ENCODE measurements at places on chromosomes 6 and 20.

DNA sequence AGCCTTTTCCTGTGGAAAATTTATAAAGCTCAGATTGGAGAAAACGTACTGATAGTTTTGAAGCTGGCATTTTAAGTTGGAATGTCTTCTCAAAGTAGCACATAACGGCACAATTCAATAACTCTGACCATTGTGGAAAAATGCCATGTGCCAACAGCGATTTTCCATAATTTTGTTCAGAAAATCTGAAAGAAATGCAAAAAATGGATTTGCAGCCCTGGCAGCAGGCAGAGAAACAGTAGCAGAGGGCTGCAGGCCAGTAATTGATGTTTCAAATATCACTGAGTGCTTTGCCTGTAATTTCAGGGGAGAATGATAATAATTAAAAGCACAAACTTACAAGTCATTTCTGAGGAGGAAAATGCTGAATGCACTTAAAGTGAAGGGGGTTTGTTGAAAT lies 507.4 kb downstream of the MAFB start:
- DNase-seq = no peak

GRCh38 chr20:1934721-1935573 lies 39.7 kb downstream of the SIRPA start:
- DNase-seq = no peak

DNA sequence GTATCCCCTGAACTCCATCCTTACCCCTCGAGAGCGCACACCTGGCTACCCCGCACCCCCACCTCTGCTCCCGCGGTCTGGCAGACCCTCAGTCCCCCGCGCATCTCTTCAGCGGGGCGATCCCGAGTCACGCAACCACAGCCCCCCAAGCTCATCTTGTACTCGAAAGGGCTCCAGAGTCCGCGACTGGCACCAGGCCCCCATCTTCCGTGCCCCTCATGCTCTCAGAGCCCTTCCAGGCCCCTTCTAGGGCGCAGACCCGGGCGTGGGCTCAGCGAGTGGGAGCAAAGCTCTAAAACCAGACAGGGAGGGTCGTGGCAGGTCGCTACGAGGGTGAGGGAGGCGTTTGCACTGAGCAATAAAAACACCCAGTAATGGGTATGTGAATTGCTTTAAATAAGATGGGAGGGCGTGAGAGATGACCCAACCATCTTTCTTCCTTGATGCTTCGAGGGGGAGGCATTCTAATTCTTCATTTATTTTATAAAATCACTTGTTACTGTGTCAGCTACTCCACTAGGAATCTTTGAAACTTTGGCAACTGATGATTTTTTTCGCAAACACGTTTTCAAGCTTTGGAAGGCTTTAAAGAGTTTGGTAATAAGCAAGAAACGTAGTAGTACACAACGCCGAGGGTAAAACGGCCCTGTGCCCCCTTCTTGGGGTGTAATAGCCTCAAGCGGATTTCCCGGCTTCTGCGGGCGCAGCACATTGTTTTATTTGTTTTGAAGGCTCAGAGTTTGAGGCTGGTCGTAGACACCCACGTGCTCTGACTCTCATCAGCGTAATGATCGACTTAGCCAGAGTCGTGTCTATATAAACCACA lies 42.6 kb upstream of the SUPT3H start:
- DNase-seq = peak; percentile 65

DNA sequence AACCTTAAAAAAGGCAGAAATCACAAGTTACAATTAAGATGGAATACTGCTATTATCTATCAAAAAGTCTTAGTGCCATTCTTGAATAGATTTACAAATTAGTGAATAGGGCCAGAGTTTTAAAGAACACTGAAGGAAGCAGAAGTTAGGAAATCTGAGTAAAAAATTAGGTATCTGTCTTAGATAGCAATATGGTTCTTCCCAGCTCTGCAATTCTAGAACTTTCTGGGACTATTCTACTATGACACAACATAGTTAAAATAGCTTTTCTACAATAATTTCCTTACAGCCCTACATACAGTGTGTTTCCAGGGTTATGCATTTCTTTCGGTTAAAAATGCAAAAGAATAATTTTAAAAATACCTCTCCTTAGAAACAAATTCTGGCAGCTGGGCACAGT lies 18.2 kb downstream of the IFNGR1 start:
- DNase-seq = no peak

DNA sequence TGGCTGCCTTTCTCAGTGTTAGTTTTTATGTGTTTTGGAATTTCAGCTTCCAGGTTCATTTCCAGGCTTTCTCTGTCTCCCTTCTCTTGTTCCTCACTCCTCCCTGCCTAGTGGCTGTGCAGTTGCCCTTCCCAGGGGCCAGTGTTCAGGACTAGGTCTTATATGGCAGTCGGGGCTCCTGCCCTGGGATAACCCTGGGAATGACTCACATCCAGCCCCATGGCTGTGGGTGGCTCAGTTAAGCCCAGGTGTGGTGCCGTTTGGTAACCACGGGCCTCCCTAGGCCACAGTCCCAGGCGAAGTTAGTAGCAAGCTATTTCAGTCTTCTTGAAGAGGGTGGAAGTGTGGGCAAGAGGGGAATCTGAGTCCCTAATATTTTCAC lies 57.4 kb upstream of the DDR1 start:
- DNase-seq = no peak

DNA sequence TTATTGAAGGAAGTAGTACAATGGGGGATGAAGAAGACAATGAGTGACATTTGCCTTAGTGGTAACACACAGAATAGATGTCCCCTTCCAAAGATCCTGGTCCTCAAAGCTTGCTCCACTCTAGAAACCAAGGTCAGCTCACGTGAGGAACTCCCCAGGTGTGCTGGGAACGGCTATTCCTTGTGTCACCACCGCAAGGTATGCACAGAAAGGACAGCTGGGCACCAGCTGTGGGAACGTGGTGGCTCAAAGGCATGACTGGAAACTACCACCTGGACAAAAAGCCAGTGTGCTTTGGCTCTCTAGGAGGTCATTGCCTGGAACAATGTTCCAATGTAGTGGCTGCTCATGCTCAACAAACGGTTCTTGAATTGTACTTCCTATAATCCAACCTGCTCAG lies 94.0 kb downstream of the SLC22A3 start:
- no peak for DNase-seq

DNA sequence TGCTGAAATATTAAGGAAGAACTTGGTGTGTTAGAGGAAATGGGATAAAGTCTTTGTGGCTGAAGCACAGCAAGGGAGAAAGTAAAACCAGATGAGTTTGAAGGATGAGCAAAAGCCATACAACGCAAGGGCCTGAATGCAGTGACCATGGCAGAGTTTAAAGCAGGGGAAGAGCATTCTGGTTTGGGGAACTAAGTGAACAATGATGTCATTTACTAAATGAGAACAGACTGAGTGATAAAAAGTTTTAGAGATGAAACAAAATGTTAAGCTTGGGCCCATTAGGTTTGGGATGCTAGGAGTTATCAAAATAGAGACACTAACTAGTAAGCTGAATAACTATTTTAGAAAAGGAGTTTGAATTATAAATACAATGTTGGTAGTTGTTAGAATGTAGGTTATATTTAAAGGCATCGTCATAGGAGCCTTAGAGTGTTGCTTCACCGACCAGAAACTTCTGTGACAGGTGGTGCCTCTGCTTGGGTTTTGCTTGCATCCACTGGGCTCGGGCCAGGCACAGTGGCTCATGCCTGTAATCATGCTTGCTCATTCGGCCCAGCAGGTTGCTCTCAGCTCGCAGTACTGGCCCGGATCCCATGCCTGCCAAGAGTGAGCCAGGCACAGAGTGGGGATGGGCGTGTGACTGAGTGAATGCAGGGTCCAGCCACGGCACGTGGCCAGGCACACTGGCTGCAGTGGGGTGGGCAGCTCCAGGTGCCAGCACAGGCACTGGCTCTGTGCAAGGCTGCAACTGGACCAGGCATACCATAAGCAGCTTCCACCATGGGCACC lies 37.4 kb upstream of the OPRM1 start:
- DNase-seq = no peak

- DNase-seq = peak; percentile 4
These were observed 55.9 kb upstream of the HDDC2 start for GRCh38 chr6:125357515-125358256.

- DNase-seq = no peak
These were observed 25.3 kb downstream of the SERAC1 start for GRCh38 chr6:158142789-158143188.

DNA sequence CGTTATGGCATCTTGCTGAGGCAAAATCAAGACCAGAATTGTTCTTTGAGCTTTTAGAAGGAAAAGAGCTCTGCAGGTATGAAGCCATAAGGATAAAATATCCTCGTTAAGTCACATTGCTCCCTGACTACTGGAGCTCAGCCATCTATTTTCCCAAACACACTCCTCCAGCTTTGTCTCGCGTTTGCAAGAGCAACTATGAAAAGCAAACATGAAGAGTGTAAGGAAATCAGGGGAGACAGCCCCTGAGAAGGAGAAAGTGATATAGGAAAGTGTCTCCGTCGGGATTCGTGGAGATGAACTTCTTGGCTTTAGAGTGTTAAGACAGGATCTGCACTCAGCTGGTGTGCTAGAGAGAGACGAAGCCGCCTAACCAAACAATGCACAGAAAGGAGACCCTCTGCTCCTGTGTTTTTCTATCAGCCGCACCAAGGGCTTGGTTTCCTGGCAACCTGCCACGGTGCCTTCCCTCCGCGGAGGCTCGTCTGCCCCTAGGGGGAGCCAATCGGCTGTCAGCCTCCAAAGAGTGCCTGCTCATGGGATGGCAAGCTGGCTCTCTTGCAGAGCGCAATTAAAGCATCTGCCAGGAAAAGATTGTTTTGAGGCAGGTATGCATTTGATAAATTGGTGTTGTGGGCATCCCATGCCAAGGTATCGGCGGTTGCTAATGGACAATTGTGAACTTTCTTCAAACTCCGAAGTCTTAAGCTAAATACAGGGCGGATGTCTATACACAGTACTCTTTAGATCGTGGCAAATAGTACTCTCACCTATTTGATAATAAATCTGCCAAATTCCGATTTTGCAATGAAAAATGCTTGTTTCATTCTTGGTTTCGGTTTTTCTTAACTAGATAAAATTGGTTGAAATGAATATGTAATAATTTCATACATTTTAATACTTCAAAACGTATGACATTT lies 603.2 kb downstream of the RNF144B start:
- no peak for DNase-seq

DNA sequence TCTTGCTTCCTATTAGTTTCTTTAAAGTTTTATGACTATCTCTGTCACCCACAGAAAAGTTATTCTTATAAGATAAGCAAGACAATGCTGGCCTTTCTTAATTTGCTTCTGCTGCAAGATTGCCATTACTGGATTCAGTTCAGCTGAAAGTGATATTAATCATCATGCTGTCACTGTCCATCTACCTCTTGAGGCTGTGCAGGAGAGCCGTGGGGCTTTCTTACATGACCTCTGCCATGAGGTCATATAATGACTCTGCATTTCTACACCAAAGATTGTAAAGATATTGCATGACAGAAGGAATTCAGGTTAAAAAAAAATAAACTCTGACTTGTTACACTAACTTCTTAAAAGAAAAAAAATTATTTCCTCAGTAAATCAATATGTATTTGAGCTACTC lies 106.9 kb downstream of the TRDN start:
- DNase-seq = no peak

DNA sequence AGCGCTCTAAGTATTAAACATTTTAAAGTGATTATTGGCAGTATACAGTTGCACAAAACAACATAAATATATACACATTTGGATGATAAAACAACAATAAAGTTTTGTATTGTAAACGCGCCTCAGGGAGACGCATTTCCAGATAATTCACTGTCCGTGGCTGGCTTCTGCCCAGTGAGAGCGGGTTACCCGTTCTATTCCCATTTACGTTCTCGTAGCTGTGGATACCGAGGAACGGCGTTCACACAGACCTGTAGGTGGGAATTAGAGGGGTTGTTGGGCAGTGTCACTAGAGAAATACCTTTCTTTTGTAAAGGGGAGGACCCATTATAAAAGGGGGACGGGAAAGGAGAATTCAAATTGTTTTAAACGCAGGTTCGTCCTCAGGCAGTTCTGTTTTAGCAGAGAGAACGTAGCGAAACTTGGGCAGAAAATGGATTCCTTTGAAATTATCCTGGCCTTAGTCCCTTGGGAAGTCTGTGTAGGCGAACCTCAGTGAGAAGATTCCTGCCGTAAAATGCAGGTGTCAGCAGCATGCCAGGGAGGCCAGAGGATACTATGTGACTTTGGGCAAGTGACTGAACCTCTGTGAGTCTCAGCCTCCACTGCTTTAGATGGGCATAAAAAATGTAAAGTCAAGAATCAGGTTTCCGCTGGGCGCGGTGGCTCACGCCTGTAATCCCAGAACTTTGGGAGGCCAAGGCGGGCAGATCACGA lies 756 bp downstream of the MTG2 start:
- DNase-seq = no peak

DNA sequence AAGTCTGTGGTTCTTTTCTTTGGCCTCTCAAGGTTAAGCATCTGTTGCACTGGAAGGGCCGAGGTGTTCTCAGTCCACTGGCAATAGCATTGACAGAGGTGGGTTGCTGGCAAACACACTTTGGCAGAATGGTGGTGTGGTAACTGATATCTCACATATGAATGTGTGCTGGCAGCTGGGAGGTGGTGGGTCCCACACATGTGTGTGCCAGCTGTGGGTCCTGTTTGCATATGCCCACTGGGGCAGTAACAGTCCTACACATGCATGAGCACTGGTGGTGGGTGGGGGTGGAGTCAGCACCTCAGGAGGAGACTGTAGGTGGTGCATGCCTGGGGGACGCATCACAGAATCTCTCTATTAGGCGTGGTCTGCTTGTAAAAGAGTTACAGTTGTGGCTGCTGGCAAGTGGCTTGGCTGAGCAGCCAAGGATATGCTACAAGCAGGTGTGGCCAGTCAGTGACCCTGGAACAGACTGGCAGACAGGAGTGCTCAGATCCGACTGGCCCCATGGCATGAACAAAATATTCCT lies 934.3 kb downstream of the GRIK2 start:
- DNase-seq = no peak

DNA sequence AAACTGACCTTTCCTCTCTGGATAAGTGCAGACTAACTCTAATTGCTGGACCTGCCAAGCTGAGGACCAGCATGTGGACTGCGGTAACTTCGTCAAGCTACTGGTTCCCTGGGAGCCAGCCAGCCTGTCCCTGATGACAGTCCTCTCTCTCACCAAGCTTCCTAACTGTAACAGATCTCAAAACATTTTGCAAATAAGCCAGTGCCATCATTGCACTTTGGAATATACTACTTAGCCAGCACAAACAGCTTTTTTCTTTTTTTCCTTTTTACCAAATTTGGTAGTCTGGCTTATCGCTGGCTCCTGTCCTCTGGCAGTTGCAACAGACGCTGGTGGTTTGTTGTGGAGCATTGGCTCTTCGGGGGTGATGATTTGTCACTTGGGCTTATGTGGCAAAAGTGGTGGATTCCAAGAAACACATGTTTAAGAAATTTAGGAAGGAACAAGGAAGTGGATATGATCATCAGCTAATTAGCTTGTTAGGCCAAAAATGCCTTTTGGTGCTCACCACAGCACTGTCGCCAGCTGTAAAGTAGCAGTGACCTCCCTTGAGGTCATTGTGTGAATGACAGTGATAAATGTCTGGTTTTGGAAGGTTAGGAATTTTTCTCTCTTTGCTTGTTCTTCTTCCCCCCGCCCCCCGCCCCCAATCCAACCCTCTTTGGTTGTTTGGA lies 171.7 kb downstream of the CLIC5 start:
- no peak for DNase-seq

GRCh38 chr6:36716476-36717093 lies 19.0 kb downstream of the RAB44 start:
- no peak for DNase-seq

Measured in CD4-positive, alpha-beta T cell treated with Interleukin-1 beta for 1 hour (primary cell).